ENCODE measurements at places on chromosomes 7 and 10.

DNA sequence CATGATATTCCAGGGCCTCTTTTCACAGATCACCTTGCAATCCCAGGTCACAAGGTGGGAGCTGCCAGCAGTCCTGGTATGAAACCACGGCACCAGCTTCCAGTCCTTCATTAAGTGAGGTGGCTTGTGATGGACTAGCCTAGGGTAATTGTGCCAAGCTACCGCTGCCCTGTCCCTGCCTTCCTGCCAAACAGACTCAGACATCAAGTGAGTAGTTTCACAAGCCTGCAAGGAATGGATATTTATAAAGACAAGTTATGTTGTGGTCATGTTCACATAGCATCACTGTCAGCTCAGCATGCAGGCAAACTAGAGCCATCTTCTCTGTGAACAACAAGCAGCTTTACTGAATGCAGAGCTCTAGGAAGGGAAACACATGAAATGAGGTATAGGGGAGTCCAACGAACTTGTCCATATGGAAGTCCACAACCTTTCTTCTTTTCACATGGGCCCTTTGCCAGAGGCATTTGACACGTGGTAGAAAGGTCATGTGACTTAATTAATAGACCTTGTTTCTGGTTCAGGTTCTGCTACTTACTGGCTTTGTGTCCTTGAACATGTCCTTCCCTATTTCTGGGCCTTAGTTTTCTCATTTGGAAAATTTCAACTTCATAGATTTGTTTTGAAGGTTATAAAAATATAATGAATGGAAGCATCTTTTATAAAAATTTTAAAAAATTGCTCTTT is 1061.2 kb downstream of the KCNMA1 start:
- DNase-seq: no peak

DNA sequence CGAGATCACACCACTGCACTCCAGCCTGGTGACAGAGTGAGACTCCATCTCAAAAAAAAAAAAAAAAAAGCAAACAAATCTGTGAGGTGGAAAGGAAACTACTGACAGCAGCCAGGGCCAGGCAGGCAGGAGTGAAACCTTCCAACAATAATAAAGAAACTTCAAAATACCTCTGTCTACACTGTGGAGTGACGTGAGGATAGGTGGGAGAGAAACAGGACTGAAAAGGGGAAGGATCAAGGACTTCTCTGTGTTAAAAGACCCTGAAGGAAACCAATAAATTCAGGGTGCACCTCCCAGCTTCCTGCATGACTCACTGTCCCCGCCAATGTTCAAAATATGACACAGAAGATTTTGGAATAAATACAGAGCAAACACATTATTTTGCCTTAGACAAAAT is 82.9 kb downstream of the KIAA1549 start:
- DNase-seq: no peak

DNA sequence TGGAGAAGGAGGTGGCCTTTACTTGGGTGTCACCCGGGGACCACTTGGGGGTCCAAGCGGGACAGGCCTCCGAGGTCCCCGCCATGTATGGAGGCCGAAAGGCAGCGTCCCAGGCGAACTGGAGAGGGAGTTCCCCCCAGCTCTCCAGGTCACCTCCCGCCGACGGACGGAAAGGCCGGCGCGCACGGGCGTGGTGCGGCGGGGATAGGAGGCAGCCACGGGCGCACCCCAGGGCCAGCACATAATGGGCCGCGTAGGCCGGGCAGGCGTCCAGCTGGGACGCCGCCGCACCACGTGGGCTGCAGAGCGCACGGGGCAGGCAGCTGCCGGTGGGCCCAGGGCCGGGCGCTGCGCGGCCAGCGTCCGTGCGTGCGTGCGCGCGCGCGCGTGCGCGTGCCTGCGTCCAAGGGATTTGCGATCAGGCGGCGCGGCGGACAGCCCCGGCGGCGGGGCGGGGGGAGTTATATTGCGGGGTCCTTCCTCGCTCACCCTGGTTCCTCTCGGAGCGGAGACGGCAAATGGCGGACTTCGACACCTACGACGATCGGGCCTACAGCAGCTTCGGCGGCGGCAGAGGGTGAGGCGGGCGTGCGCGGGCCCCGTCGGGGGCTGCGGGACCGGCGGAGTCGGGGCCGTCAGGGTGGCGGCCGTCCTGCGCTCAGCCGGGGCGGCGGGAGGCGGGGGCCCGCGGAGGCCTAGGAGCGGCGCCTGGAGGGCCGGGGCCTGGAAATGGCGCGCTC is at the start of gene EIF4H:
Gene EIF4H (plus strand): TSS at position 491 of the 740 bp plus-strand sequence. CDS start 28 bp downstream, at position 519.
- DNase-seq: peak; percentile 97

DNA sequence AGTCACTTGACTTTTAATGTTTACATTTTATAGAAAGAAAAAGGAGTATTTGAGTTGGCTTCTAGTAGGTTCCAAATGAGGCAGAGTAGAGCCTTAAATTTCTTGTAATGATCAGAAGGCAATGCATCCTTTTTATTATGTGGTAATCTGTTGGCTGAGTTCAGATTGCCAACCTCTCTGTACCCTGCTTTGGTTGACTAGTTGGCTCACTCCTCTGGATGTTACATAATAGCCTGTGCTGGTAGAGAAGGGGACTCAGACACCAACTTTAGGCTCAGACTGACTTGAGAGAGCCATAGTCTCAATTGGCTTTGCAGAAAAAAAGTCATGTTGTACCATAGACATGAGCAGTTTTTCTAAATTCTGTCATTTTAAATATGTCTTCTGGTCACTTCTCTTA is 46.8 kb upstream of the GLCCI1 start:
- no peak for DNase-seq

DNA sequence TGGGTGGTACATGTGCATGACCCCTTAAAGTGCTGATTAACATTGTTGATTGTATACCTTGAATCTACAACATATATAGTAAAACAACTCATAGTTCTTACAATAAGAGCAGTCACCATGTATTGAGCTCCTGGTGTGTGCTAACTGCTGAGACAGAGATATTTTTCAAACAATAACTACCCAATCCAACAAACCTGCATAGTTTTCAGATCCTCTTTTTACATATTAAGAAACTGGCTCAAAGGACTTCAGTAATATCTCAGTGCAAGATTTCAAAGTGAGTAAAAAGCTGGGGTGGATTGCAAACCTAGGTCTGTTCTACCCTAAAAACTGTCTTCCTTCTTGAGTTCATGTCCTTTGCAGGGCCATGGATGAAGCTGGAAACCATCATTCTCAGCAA is 272.2 kb downstream of the SNX13 start:
- DNase-seq: no peak

DNA sequence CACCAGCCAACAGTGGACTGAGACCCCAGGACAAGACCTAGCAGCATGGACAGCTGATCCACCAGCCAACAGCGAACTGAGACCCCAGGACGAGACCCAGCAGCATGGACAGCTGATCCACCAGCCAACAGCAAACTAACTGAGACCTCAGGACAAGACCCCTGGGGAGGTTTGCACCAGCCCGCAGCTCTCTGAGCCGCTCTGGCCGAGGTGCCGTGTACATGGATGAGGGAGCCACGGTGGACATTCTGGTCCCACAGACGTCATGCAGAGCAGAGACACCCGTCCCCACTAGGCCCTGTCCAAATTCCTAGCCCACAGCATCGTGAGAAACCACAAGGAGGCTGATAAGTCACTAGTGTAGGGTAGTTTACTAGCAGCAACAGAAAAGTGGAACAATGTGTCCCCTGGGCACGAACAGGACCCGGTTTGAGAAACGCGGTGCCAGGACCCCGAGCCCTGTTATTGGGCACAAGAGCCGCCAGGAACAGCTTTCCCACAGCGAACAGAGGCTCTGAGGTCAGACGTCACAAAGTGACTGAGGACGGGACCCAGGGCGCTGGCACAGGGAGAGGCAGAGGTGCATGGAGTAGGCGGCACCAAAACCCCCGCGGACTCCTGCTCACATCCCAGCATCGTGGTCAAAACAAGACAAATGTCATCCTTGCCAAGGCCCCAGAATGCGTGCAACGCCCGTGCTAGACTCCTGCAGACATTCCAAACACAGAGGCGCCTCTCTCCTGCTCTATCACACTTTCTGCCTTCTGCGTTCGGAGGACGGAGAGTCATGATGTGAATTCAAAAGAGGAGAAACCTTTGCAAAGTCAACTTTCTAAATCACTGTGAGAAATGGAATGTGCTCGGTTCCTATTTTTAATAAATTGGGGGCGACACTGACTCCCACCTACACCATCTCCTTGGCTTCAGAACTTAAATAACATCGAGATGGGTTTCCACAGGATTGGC is 8.1 kb downstream of the STK32C start:
- DNase-seq: no peak

- no peak for DNase-seq
Measured at GRCh38 chr10:29012926-29013554, 275.8 kb upstream of the LYZL1 start.

- DNase-seq: no peak
Measured at GRCh38 chr10:14578060-14578952, 196.4 kb downstream of the FAM107B start.

DNA sequence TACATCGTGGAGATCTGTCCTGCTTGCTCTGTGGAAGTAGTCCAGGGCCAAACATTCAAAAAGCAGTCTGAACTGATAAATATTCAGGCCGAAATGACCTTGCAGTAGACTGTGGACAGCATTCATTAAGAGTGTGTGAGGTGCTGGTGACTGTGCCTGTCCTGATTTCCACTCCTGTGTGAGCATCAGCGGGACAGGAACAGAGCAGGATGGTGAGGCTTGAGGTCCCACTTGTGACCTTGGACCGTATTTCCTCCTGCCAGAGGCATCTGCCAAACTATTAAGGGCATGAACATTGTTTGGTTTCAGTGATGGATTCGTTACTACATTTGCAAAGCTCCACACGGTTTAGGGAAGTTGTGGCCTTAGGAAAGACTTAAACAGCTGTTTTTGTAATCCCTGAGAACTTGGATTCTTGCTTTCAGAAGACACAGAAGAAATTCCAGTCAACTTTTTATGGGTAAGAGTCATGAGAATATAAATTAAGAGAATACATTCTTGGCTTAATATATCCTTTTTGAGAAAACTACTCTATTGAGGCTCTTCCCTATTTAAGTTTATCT is 32.8 kb downstream of the CCNY start:
- no peak for DNase-seq

- no peak for DNase-seq
Measured at GRCh38 chr7:151378496-151379192, 31.2 kb downstream of the WDR86 start.

- no peak for DNase-seq
Measured at GRCh38 chr10:104123397-104123796, 1.4 kb downstream of the SFR1 start.

GRCh38 chr10:86961481-86962091 is 3.2 kb downstream of the SNCG start:
- DNase-seq: no peak

DNA sequence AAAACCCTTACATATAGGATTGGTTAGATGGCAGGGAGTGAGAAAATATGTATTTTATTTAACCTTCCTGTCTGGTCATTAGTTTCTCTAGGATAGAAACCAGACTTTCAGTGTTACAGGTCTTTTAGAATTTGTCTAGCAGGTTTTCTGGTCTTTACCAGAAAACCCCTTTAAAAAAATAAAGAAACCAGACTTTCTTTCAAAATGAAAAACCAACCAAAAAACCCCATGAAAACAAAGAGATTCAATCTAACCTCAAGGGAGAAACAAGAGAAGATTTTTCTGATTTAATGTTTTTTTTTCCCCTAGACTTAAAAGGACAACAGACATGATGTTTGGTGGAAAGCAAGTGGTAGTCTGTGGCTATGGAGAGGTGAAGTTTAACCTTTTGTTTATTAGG is 28.7 kb upstream of the STRIP2 start:
- no peak for DNase-seq

DNA sequence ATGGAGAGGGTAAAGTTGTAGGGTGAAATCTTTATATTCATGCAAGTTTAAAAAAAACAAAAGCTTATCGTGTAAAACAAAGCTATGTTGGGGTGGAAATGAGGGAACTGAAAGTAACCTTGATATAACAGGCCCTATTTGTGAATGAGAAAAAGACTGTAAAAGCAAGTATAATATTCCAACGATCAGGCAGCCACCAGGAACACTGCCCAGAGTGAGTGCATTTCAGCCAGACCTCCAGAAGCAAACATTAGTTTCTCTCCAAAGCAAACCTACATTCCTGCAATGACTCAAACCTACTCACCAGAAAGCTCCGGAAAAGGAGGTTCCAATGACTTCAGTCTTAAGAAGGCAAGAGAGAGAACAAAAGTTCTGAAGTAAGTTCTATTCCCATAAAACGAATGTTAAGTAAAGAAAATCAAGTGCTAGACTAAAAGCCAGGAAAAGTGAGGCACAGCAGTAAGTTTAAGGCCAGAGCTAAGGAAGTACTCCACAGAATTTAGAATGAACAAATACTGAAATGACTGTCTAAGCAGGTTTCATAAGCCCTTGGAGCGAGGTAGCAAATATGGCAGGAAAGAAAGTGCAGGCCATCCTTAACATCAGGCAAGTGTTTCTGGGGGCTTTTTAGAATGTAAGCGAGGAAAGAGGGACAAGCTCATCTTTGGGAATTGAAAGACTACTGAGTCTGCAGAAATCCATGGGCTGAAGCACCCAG is 493.1 kb downstream of the XPNPEP1 start:
- DNase-seq: no peak

GRCh38 chr7:83475420-83475819 is 173.5 kb downstream of the SEMA3E start:
- DNase-seq: no peak

GRCh38 chr10:127945341-127945758 is 38.4 kb downstream of the PTPRE start:
- DNase-seq: peak; percentile 81

- no peak for DNase-seq
Measured at GRCh38 chr10:21473135-21473534, 52.3 kb downstream of the SKIDA1 start.

GRCh38 chr10:101272229-101272868 is 43.1 kb upstream of the LBX1 start:
- peak; percentile 55 for DNase-seq

- no peak for DNase-seq
Measured at GRCh38 chr10:30127120-30127541, 67.7 kb upstream of the JCAD start.

GRCh38 chr7:69388452-69389137 is 209.7 kb upstream of the AUTS2 start:
- no peak for DNase-seq

DNA sequence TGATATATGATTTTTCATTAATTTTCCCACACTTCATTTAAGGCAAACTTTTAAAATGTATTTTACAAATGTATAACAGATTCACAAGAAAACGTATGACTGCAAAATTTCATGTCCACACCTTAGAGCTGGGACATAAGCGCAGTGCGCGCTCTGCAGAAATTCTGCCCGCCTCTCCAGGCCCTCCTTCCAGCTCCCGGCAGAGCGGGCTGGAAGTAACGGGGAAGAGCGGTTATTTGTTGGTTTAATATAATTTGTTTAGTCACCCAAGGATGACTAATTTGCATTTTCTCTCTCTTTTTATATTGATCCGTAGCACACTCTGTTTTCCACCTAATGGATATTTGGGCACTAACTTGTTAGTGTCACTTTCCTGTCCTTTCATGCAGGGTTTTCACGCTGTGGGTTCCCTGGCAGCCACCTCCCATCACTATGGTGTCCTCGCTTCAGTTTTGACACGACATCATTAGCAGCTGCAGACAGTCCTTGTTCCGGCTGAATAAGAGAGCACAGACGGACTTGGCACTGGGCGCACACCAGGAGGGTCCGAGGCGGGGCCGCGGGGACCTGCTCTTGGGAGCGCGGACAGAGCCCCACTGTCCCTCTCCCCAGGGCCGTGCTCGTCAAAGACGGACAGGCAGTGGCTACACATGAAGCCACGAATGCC is 129.2 kb upstream of the SEC61G start:
- DNase-seq: no peak
